ENCODE measurements at places on chromosomes 1 and 21.
A peak's percentile ranks its signal among the peaks of the same experiment; 100 is the strongest.

DNA sequence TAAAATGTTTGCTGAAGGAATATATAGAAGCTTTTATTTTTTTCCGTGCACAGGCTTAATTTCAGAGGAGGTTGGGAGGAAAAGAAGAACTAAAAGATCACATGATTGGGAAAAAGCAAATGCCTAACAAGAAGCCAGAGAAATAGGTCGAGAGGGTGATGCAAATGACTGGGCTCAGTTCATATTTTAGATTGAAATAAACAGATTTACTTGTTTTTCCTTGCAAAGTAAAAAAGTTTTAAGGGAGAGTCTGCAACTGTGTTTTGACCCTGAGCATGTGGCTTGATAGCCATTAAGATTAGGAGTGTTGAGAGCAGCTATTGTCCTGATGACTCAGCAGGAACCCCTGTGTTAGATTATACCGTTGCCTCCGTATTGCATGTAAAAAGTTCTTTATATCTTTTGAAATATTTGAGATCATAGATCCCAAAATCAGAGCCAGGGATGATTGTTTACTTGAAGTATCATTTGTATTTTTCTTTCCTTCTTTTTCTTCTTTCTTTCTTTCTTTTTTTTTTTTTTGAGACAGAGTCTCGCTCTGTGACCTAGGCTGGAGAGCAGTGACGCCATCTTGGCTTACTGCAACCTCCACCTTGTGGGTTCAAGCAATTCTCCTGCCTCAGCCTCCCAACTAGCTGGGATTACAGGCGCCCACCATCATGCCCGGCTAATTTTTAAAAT lies 20.2 kb downstream of the CLIC4 start:
- DNase-seq = peak; percentile 59

DNA sequence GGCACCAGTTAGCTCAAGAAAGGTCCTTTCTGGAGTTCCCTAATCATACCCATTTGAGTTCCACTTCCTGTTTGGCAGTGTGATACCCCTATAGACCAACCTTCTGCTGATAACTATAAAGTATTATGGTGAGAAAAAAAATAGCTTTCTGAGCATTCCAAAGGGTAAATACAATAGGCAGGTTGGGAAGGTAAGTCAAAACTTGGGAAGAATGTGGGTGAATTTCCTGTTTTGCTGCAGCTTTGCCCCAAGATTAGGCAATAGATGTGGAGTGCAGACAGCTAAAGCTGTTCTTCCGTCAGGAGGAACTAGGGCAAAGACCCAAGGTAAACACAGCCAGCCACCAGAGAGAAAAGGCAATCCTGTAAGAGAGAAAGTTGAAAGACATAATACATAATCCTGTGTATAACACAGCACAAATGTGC lies 49.9 kb upstream of the GUCA2A start:
- DNase-seq = peak; percentile 86

- peak; percentile 80 for DNase-seq
Measured at GRCh38 chr1:202692959-202693555, 17.2 kb downstream of the SYT2 start.

DNA sequence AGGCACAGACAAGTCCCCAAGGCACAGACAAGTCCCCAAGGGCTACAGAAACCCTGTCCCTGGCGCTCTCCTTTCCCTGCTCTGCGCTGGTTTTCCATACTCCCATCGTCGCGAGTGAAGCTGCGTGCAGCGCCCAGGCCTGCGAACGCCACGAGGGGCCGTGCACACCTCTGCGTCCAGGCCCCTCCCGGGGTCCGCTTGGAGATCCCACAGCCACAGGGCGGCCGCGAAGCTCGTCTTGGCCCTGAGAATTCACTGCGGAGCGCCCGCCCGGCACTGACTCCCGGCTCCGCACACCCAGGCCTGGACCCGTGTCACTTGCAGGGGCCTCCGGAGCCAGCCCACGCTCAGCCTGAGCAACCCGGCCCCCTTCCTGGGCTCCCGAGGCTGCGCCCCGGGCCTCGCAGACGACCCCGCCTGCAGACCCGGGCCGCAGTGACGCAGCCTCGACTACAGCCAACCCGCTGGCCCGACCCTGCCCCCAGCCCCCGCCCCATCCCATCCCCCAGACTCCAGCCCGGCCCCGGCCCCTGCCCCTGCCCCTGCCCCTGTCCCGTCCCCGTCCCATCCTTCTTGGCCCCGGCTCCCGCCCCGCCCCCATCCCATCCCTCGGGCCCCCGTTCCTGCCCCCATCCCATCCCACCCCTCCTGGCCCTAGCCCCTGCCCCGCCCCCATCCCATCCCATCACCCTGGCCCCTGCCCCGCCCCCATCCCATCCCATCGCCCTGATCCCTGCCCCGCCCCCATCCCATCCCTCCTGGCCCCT lies 841 bp downstream of the POFUT2 start:
- no peak for DNase-seq

DNA sequence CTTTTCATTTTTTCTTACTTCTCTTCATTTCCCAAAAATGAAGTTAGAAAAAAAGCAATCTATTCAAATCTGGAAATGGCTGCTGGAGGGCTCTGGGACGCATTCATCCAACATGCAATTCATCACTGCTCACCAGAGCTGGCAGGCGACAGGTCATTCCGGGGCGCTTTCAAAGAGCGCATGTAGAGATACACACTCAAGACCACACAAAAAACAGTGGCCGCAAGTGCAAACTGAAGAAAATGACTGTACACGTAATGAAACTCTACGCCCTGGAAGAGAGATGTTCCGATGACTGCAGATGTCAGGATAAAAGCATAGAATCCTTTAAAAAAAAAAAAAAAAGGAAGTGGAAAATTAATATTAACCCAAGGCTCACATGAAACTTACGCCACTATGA lies 15.5 kb downstream of the LBR start:
- no peak for DNase-seq

GRCh38 chr1:168454211-168454815 lies 89.5 kb downstream of the XCL2 start:
- DNase-seq = no peak

- DNase-seq = no peak
Measured at GRCh38 chr1:110671361-110671760, 3.4 kb downstream of the KCNA3 start.

GRCh38 chr1:27192039-27192529 lies 37.2 kb upstream of the SLC9A1 start:
- DNase-seq = no peak

DNA sequence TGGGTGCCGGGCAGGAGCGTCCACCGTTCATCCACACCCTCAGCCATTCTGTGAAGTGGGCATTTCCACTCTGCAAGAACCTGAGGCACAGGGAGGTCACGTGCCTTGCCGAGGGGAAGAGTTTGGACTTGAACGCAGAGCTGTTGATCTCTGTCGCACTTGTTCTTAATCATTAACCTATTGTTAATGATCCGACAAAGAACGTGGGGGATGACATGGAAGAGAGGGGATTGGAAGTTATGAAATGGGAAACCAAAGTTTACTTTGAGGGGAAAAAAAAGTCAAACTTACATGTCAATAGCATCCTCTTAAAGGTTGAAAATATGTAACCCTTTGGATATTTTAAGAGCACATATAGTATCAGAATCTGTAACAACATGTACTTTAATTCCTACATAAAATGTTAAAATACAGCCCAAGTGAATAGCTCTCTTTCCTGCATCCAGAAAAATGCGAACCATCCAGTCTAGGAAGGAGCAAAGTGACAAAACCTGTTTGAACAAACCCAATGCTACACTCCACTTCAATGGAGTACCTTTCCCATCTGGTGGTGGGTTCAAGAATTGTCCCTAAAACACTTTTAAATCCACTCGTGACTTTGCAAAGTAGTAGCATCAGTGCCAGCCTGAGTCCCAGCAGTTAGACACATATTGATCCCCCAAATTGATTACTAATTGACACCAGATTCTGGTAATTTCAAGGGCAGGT lies 75.5 kb downstream of the SETD4 start:
- DNase-seq = no peak

DNA sequence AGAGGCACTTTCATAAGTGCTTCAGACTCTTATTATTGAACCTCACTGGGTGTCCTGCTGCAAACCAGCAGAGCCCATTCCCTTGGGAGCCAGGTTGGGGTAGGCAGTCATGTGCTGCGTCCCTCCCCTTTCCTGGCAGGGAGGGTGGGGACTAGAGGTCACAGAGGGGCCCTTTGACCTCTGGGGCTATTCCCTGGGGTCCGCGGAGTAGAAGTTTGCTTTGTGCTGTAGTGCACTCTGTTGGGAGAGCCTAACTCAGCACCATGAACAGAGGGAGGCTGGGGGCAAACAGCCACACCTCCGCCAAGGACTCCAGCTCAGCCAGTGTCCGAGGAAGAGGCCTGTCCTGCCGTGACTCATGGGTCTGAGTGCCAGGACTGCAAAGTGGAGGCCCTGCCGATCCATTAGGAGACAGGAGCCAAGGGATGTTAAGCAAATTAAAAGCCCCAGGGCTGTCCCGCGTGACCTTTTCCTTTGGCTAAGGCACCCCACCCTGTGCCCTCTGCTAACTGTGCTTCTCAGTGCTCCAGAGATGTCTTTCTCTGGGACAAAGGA lies 3.0 kb upstream of the IGSF21 start:
- DNase-seq = no peak

DNA sequence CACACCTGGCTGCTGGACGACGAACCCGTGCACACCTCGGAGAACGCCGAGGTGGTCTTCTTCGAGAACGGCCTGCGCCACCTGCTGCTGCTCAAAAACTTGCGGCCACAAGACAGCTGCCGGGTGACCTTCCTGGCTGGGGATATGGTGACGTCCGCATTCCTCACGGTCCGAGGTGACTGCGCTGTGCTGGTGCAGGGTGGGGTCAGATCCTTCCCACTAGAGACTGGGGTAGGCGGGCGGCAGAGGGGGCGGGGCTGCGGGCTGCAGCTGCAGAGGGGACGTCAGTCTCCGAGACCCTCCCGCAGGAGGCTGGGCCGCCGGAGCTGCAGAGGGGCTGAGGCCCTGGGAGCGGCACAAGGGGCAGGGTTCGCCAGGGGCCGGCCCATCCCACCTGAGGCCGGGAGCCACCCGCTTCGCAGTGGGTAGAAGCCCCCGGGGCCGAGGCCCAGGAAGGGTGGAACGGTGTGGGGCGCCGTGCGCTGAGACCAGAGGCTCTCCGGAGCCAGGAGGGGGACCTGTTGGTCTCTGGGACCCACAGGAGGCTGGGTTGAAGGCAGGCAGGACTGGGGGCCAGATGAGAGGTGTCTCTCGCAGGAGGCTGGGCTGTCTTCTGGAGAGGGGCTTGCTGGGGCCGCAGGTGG lies 90.6 kb downstream of the TRIM11 start:
- DNase-seq = no peak

GRCh38 chr21:18138507-18138906 lies 106.1 kb upstream of the CHODL start:
- DNase-seq = peak; percentile 1

- DNase-seq = no peak
Measured at GRCh38 chr21:43289966-43290365, 121.2 kb downstream of the CRYAA start.

DNA sequence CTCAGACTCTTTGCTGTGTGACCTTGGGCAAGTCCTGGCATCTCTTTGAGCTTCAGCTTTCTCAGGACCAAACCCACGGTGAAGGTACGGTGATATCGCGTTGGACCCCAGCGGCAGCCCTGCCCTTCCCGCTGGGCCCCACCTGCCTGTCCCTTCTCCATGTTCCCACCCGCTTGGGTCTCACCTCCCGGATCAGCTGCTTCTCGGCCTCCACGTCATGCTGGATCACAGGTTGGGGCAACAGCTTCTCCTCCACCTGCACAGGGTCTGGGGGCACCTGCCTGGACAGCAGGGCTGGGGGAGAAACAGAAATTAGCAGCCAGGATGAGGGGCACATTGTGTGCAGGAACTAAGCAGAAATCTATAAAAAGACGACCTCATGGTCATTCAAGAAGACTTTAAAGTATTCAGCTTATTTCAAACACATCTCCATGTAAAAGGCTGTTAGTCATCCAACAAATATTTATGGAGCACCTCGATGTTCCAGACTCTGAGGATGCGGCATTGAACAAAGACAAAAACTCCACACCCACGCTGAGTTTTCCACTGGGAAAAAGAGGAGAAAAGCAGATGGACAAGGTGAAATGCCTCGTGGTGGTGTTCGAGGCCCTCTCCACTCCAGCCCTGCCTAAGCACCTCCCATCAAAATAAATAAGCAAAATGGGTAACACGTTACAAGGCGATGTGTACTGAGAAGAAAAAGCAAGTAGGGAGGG lies 19.5 kb downstream of the KIF17 start:
- DNase-seq = peak; percentile 43

GRCh38 chr1:155022927-155023236 lies 10.7 kb downstream of the DCST2 start:
- DNase-seq = no peak

DNA sequence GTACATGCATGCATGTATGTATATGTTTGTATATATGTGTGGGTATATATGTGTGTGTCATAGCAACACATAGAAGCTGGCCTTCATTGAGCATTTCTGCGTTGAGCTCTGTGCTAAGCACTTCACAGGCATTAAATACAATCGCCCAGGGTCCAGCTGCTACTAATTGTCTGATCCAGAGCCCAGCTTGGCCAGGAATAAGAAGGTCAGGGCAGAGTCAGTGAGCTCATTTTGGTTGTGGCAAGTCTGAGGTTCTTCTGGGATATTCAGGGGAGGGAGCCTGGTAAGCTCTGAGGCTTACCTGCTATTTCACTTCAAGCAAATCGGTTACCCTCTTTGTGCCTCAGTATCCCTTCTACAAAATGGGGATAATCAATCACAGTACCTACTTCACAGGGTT lies 59.6 kb downstream of the FOXO6 start:
- DNase-seq = no peak

GRCh38 chr1:161844696-161845095 lies 78.6 kb downstream of the ATF6 start:
- DNase-seq = no peak

DNA sequence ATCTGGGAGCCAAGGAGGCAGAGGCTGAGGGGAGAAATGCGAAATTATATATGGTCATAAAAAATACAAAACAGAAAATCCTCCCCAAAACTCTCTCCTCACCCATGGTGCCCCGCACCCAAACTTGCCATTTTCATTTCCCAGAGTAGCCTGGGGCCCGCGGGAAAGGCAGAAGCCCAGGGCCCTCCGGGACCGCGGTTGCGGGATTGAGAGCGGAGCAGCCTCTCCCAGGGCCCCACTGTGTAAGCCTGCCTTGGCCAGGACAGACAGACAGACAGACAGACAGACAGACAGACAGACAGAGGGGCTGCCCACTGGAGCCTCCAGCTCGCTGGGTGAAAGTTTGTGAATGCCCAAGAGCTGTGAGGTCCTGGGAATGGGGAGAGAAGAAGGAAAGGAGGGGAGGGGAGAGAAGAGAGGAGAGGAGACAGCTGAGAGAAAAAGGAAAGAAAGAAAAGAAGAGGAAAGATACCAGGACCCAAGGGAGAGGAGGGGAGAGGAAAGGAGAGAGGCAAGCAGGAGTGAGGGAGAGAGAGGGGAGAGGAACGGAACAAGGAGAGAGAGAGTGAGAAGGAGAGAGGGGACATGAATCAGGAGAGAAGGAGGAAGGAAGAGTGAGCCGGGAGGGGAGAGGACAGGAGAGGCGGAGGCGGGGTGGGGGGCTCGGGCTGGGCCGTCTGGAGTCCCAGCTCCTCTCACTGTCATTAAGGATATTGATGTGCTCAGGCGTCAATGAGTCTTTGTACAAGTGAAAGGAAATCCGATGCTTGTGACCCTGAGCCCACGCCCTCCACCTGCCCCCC lies 69.3 kb upstream of the CASZ1 start:
- DNase-seq = no peak

- DNase-seq = no peak
Measured at GRCh38 chr1:22736501-22737080, 26.0 kb downstream of the EPHB2 start.
